ENCODE measurements at places on chromosomes 2 and 18.

DNA sequence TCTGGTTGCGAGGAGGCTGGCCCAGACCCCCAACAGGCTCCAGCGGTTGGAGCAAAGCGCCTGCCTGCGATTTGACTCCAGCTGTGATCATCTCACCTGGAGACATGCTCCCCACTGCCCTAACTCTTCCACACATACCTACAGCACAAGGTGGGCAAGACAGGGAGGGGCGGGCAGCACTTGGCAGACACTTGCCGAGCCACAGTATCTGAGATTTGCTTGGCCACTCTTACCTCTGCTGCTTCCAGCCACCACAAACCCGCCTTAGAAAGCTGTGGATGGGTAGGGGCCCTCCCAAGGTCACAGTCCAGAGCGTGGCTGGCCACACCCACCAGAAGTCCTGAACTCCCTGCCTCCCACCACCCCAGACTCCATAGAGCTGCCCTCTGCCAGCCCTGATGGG, 8.2 kb downstream of the CYP26B1 start:
- no peak for DNase-seq

DNA sequence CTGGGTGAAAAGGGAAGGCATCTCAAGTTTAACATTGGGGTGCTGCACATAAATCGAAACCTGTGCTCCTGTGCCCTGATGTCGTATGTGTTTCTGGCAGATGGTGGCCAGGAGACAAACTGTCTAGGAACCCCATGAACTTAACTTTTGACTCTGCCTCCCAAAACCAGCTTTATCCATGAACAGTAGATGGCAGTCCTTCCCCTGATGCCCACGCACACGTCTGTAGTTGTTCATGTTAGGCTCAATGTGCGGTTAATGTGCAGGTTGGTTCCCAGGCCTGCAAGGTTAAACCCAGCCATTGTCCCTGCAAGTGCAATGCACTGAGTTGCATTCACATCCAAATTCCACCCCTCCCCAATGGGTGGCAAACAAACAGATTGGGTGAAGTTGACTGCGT, 44.1 kb upstream of the SIX3 start:
- DNase-seq: no peak

- DNase-seq: no peak
Measured at GRCh38 chr2:8860239-8860638, 22.8 kb upstream of the KIDINS220 start.

DNA sequence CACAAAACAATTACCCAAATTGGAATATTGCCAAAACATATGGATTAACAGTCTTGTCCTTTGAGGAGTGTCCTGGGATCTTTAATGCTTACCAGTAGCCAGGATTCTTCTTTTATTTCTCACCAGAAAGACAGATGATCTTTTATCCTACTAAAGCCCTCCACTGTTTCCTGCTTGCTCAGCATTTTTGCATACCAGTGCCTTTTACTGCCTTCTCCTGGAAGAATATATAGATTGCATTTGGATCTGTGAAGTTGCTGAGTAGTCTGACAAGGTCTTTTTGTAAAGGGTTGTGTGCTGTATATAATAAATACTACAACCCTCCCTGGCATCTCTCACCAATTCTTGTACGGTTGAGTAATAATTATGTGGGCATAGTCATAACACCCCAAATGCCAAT, 652.2 kb downstream of the LRRTM4 start:
- no peak for DNase-seq

GRCh38 chr2:125596612-125597011, 1059.3 kb upstream of the GYPC start:
- no peak for DNase-seq

DNA sequence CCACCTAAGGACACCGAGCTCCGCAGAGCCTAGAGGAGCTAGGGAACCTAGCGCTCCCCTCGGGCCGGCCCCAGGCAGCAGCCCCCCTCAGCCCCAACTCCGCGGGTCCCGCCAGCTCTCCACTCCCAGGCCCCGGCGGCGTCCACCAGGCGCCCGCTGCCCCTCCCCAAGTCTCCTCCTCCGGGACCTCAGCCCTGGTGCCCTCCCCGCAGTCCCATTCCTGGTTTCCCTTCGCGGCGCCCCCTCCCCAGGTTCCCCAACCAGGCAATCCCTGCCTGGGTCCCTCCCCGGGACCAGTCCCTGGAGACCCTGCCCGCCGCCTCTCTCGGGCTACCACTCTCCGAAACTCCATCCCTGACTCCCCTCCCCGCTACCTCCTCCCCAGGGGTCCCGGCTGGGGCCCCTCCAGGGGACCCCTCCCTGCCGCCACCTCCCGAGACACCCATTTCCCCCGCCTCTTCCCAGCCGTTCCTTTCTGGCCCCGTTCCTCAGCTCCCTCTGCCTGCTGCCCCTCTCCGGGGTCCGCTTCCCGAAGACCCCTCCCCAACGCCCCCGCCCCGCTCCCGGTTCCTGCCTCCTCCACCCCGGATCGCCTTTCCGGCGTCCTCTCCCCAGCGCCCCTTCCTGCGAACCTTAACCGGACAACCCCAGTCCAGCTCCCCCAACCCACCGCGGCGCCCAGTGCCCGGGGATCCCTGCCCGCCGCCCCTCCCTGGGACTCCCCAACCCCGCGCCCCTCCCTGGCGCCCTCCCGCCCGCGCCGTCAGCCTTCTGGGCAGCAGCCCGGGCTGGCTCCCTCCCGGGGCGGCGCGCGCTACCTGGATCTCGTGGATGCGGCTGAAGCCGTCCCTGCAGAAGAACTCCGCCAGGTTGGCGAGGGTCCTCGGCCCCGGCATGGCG, 678 bp downstream of the CYP27C1 start:
- DNase-seq: no peak

DNA sequence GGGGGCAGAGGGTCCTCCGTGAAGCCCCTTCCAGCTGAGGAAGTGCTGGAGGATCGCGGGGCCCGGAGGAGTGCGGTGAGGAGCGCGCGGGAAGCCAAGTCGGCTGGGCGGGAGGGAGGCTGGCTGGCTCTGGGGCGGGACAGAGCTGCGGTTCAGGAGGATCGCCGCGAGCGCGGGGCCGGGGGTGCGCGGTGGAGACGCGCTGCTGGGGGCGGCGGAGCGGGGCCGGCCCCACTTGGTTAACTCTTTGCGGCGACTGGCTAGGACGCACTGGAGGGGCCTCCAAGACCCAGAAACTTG, 464 bp downstream of the CYBRD1 start:
- peak; percentile 52 for DNase-seq

- DNase-seq: no peak
Measured at GRCh38 chr2:38690499-38691420, 24.8 kb downstream of the GALM start.

- no peak for DNase-seq
Measured at GRCh38 chr18:32735781-32736180, 37.0 kb downstream of the KLHL14 start.

- no peak for DNase-seq
Measured at GRCh38 chr2:3728104-3729054, 25.0 kb downstream of the DCDC2C start.

DNA sequence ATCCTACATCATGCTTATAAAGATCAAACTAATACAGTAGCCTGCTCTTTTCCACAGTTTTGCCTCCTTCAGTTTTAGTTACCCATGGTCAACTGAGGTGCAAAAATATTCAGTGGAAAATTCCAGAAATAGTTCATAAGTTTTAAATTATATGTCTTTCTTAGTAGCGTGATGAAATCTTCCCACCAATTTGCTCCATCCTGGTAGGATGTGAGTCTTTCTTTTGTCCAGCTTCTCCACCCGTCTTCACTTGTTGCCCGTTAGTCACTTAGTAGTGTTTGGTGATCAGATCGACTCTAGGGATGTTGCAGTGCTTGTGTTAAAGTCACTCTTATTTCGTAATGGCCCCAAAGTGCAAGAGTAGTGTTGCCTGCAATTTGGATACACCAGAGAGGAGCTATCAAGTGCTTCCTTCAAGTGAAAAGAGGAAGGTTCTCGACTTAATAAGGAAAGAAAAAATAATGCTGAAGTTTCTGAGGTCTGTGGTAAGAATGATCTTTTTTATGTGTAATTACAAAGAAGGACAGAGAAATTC, 57.0 kb downstream of the CEP192 start:
- no peak for DNase-seq

- DNase-seq: no peak
Measured at GRCh38 chr2:8015848-8016600, 665.8 kb upstream of the ID2 start.

DNA sequence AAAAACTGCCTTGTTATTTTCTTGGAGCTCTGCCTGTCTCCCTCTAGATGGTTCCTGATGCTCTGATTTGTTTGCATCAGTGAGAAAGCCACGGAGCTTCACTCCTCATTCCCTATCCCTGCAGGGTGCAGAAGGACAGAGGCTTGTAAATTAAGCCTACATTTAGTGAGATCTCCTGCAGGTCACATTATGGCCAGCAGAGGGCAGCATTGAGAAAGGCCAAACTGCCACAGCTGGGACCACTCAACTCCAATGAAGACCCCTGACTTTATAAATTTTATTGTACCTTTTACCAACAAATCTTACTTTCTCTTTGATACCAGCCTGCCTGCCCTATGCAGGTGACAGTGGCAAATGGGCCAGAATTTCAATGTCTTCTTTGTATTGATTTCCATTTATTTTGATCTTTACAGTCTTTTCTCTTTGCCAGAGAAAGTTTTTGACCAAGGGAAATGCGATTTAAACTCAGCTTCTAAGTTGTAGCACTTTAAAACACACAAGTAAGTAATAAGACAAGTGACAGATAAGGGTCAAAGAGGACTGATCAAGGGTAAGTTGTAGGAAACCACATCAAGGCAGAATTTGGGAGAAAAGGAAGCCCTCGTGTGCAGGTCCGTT, 1029.1 kb upstream of the KLHL29 start:
- DNase-seq: peak; percentile 41

DNA sequence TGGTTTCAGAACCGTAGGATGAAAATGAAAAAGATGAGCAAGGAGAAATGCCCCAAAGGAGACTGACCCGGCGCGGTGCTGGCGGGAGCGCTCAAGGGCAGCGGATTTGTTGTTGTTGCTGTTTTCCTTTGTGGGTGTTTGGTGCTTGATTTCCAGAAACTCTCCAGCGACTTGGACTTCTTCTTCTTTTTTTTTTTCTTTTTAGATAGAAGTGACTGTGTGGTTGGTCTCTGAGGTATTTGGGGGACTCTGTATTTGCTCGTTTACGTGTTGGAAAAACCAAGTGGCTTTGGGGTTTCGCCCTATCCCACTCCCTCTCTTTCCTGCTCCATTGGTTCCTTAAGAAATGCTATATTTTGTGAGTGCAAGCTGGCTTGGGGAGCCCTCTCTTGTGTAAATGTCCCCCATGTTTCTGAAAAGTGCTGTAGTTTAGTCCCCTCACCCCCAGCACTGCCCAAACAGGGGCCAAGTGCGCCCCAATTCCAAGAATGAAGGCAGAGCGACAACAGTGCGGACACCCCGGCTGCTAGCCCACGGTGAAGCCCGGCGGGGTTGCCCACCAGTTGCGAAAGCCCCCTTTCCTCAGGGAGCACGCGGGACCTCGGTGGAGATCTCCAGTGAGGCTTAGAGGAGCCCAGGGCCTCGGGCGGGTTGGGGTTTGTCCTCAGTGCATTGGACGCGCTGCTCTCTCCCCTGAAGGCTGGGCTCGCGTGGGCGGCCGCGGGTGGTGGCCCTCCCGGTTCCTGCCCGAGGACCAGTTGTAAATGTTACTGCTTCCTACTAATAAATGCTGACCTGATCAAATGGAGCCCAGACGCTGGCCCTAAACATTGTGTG, 1.8 kb downstream of the HOXD9 start:
- no peak for DNase-seq

GRCh38 chr2:9652267-9652666, 21.5 kb upstream of the YWHAQ start:
- no peak for DNase-seq

GRCh38 chr2:241271706-241272302, 43.7 kb downstream of the HDLBP start:
- peak; percentile 85 for DNase-seq

DNA sequence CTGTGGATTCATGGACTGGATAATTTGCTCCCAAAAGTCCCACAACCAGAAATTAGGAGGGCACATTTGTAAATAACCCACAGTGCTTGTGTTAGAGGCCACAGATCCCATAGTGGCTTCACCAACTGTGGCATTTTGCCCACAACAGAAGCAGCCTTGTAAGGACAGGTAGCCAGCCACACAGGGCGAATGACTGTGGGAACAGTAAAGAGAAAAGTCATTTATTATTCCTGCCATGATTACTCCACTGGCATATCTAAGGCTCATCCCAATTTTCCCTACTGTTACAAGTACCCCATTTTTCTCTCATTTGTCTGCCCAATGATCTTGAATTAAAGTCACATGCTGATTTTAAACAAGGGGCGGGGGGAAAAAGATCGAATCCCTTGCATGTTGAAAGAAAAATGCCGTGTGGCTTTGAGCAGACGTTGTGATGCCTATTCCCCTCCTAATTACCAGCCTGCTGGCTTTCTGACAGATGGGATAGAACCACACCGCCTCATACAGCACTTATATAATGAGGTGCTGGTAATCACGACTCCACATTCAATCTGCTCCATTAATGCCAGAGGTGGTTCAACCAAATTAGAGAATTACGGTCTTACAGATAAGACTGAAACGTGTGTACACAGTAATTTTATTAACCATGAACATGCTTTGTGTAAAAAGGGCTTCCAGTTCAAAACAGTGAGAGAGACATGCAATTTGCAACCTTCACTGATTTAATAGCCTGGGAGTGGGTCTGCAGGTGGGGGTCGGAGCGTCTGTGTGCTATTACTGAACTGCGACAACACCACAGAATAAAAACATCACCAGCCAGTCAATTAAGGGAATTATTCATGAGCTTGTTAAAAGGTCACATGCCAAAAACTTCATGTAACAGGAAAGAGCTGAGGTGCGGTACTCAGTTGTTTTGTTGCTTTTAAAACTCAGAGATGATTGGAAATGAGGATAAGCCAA, 196.0 kb downstream of the TMEM163 start:
- no peak for DNase-seq

DNA sequence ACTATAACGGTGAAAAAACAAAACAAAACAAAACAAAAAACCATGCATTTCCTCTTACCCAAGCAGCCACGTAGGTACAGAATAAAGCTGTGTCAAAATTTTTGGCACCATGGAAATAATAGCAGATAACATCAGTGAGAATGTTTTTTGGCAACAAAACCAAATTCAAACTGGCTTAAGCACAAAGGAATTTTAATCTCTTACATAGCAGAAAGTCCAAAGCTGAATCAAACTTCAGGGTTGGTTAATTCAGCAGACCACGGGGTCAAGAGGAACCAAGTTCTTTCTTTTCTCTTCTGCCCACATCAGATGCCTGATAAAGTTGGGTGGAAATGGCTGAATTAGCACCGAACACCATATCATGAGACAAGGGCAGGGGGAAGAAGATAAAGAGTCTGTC, 129.5 kb downstream of the PAX3 start:
- DNase-seq: no peak

DNA sequence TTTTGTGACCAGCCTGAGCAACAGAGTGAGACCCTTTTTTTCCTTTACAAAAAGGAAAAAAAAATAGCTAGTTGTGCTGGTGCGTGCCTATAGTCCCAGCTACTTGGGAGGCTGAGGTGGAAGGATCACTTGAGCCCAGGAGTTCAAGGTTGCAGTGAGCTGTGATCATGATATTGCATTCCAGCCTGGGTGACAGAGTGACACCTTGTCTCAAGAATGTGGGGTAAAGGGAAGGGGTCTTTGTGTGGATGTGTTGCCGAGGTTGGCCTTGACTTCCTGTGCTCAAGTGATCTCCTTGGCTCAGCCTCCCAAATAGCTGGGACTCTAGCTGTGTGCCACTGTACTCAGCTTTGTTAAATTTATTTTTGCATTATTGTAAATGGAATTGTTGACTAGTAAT, 120.6 kb downstream of the ZNF407 start:
- no peak for DNase-seq
